ENCODE measurements at places on chromosomes 6 and 20.

- no peak for DNase-seq
Observed at GRCh38 chr6:119541132-119541905, 191.8 kb upstream of the MAN1A1 start.

GRCh38 chr6:75906871-75907270 is 157.8 kb downstream of the MYO6 start:
- DNase-seq: no peak

DNA sequence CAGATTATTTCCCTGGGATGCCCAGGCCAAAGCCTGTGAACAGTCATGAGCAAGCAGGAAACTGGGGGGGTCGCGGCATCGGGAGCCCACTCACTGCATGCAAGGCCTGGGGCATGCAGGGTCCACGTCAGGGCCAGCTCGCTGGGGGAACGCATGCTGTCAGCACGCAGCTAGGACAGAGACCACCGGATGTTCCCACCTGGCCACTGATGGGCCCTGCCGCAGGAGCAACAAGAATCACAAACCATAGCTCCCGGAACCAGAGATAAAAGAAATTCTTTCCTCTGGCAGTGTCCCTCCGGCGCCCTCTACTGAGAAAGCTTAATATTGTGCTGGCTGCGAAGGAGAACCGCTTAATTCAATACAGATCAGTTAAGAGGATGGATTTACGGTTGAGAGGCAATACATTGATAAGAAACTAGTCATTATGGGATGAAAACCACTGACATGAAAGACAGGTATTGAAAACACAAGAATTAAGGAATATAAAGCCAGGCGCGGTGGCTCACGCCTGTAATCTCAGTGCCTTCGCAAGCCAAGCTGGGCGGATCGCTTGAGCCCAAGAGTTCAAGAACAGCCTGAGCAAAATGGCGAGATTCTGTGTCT is 32.6 kb downstream of the C6orf15 start:
- peak; percentile 50 for DNase-seq

- no peak for DNase-seq
Observed at GRCh38 chr6:2522521-2522920, 228.2 kb downstream of the MYLK4 start.

DNA sequence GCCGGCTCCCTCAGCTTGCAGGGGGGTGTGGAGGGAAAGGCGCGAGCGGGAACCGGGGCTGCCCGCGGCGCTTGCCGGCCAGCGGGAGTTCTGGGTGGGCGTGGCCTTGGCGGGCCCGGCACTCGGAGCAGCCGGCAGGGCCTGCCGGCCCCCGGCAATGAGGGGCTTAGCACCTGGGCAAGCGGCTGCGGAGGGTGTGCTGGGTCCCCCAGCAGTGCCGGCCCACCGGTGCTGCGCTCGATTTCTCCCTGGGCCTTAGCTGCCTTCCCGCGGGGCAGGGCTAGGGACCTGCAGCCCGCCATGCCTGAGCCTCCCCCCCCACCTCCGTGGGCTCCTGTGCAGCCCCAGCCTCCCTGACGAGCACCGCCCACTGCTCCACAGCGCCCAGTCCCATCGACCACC is 514.5 kb upstream of the GJE1 start:
- DNase-seq: no peak

DNA sequence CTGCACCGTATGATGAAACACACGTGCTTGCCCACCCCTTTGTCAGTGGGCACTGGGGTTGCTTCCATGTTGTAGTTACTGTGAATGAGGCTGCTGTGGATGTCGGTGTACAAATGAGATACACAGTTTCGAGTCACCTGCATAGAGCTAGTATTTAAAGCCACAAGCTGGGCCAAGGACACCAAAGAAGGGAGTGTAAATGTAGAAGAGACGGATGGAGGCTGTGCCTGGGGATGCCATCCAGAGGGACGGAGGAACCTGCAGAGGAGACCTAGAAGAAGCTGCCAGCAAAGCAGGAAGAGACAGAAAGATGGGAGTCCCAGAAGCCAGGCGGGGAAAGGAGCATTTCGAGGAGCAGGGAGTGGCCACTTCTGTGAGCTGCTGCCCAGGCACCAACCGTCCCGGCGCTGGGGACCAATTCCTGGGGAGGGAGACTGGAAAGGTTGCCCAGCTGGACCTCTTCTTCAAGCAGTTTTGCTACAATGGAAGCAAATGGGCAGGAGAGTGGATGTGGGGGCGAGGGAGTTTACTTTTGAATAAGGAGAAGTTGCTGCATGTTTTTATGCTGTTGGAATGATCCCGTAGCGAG is 339.3 kb downstream of the ZFAND3 start:
- no peak for DNase-seq

DNA sequence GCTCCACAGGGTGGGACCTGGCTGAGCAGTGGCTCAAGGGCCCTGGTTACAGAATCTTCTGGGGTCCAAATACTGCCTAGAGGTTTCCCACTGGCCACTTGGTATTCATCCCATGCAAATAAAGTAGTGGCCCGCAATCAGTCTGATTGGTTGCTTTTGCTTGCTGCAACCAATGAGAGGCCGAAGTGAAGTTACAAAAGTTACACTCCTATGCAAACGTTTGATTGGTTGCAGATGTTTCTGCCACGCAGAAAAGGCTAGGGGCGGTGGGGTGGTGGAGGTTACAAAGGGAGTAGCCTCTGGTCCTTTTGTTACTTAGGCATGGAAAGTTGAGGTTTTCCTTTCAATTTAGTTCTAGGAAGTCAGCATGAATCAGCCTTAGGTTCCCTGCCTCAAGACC is 3.6 kb upstream of the NHLRC1 start:
- no peak for DNase-seq

- peak; percentile 51 for DNase-seq
Observed at GRCh38 chr6:163554663-163555062, 140.1 kb downstream of the QKI start.
